ENCODE measurements at places on chromosomes 11 and 22.

DNA sequence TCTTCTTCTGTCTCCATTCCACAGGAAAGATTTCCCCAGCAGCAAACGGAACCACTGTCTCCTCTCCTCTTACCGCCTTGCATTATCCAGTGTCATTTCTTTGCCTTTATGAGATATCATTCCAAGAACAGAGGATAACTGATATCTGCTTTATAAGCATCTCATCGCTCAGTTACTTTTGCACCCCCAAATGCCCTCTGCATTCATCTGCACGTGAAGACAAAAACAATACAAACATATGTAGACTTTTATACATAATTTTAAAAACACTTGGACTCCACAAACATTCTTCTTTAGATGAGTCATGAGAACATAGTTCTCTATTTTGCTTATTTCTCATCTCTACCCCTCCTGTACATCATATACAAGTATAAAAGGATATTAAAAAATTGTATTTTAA lies 512 bp upstream of the OR51T1 start:
- DNase-seq, result no peak

- no peak for DNase-seq
Measured at GRCh38 chr11:129223701-129224149, 31.6 kb upstream of the ARHGAP32 start.

DNA sequence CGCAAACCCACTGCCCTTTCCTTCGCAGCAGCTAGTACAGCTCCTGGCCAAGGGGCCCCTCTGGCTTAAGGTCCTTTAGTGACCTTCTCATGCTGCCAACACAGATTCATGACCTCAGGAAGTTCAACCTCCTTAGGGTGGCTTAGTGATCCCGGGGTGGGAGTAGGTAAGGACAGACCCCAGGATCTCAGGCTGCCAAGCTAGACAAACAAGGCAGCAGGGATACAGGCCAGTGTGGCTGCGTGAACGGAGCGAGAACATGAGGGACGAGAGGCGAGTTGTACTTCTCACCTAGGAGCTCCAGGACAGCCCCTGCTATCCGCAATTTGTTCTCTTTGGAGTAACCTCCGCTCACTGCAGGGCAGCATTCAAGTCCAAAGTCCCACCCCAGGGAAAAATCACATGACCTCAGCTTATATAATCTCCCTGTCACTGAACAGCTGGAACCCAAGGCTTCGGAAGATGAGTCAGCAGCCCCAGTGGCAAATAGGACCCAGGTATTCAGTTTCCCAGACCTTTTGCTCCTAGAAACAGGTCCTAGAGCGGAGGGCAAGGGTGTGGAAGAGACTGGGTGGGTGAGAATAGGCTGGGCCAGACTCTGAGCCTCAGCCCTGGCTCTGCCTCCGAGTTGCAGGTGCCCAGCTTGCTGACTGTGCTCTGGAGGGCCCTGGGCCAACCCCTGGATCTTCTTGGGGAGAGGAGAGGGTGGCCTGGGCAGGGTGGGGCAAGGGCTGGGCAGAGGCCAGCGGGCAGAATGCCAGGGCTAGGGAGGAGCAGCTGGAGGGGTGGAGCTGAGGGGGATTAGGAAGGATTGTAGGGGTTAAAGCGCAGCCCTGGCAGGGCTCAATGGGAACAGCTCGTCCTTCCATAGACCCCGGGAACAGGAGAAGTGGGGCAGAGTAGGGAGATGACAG lies 13.1 kb downstream of the USP2 start:
- DNase-seq, result no peak

DNA sequence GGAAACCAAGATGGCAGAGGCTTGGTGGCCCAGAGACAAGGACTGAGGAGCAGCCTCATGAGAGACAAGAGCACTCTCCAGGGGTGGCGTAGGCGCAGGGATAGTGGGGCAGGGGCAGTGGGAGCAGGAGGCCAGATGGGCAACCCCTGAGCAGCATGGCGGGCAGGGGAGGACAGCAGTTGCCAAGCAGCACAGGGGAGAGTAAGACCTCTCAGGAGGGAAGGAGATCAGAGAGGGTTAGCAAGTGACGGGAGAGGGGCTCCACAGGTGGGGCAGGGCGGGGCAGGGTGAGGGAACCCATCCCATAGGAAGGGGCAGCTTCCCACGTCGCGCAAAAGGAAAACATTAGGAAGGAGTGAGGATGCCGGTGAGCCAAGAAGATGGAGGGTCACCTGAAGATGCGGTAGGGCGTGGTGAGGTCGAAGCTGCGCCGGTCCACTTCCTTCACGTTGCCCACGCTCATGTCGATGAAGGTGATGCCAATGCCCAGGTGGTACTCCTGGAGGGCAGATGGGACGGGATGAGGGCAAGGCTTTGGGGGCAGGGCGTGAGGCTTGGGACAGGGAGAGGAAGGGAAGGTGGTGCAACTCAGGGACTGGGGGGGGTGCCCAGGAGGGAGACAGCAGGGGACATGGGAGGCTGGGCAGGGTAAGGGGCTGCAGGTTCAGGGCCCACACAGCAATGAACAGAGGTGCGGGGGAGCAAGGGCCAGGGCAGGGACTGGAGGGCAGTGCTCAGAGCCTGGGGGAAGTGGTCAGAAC lies 35.4 kb upstream of the PDE2A start:
- DNase-seq, result no peak

- DNase-seq, result no peak
Measured at GRCh38 chr11:130765951-130766649, 150.2 kb downstream of the SNX19 start.

DNA sequence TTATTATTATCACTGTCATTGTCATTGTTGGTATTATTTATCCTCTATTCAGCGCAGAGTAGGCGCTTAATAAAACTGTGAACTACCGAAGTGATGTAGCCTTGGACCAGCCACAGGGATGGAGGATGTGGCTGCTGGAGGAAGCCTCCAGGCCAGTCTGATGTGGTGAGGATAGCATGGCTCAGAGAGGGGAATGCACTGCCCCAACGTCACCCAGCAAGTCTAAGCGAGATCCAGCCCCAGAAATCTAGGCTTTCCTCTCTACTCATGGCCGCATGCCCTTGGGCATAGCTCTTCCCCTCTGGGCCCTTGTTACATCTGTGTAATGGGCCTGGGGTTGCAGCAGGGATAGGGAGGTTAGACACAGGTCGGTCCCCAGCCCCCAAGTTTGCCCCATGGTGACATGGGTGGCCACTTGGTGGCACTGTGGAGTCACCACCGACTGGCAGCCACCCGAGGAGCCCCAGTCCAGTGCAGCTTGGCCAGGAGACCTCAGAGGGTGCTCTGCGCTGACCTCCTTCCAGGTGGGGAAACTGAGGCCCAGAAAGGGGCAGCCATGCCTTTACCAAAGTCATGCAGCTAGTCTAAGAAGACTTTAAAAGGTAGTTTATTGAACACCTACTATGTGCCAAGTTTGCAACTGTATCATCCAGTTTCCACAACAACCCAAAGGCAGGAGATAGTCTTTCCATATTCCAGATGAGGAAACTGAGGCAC lies 395.7 kb downstream of the MN1 start:
- peak; percentile 56 for DNase-seq

DNA sequence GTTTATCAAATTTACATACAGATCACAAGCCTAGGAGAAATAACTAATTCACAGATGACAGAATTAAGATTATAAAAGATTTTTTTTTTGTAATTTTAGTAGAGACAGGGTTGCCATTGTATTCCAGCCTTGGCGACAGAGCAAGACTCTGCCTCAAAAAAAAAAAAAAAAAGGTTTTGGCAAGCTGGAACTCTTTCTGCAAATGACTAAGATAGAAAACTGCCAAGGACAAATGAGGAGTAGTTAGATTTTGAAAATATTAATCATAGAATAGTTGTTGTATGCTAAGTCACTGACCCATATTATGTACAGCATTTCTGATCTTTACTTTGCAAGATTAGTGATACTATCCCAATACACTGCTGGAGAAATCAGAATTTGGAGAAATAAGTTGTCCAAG lies 99.2 kb downstream of the C11orf65 start:
- DNase-seq, result no peak

- DNase-seq, result no peak
Measured at GRCh38 chr22:27097933-27098332, 440.5 kb downstream of the MIAT start.

GRCh38 chr11:27995083-27995482 lies 112.9 kb downstream of the KIF18A start:
- DNase-seq, result no peak

DNA sequence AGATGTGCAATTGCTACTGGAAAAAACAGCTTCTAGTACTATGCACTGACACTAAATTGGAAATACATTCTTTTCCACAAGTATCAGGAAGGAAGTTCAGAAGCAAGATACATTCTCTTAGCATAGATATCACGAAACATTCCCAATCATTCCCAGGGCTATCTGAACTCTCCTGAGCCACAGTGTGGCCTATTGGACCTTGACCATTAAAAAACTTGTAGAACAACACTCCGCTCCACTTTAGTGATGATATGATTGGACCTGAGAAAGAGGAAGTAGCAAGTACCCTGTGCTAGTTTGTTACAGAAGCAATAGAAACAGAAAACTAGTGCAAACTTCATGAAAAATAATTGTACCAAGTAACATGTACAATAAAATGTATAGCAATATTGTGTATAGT lies 11.4 kb upstream of the OR5AK2 start:
- no peak for DNase-seq

DNA sequence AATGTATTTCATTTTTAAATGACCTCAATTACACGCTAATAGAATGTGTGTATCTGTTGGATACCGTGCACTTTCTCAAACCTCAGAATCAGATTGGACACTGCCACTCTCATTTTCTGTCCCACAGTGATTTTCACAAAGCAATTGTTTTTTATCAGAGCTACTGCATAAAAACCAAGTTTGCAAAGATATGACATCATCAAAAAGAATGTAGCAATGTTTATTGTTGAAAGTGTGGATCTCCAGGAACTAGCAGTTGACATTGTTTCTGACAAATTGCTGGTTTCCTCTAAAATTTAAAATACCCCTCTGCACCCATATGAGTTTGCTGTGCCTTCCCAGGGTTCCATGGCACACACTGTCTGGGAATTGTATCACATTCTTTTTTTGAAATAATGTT lies 362.7 kb upstream of the DDI1 start:
- no peak for DNase-seq

DNA sequence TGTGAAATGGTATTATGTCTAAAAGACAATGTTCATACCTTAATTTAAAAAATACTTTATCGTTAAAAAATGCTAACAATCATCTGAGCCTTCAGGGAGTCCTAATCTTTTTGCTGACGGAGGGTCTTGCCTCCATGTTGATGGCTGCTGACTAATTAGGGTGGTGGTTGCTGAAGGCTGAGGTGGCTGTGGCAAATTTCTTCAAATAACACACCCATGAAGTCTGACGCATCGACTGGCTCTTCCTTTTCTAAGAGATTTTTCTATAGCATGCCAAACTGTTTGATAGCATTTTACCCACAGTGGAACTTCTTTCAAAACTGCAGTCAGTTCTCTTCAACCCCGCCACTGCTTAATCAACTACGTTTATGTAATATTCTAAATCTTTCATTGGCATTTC lies 33.6 kb downstream of the TCF20 start:
- no peak for DNase-seq

DNA sequence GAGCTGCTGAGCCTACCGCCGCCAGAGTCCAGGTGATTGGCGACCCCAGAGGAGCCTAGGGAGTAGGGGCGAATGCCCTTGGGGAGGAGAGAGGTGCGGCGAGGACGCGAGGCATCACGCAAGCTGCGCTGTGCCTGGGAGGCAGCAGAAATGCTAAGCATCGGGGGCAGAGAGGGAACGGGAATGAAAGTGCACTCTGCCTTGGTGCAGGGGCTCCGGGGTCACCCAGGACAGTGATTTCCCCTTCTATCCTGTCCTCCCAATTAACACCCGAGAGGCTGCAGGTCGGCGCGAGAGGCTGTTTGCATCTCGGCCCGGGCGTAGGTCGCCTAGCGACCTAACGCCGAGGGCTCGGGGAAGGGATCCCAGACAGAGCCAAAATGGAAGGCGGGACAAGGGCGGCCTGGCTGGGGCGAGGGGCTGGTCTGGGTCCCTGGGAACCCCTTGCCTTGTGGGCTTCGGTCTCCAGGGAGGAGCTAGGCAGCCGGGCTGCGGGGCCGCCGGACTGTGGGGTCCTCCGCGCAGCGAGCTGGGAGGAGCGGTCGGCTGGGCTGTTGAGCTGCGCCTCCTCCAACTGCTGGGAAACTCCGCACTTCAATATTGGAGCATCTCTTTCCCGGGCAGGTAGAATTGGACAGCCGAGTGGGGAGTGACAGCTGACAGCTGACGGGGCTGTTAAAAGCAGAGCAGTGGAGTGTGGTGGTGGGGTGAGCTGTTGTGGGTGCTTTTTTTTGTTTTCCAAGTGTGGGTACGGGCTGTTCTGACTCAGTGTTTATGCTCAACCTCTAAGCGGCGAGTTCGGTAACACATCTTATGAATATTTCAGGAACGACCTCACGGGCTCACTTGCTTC lies 657 bp downstream of the ELMOD1 start:
- no peak for DNase-seq

DNA sequence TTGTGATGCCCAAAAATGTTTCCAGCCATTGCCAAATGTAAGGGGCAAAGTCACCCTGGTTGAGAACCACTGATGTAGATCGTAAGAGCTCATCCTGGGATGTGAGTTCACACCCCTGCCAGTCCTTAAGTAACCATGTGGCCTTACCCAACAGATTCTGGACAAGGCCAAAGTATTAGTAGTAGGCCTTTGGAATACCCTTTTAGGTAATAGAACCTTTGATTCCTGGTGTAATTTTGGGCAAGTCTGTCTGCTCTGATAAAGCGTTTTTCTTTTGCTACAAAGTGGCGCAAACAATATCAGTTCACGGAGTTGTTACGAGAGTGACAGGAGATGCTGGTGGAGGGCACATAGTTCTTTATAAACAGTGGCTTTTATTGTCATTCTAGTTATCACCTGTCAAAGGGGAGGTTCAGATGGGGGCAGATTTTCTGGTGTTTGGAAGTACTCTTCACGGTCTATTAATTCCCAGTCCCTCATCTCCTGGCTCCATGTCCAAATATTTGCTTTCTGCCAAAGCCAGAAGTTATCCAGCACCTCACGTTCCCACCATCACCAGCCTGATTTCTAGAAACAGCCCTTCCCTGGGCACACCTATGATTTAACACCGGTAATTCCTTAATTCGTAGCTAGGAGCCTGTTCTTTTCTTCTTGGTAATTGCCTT lies 73.8 kb upstream of the CRYBB3 start:
- DNase-seq, result no peak

DNA sequence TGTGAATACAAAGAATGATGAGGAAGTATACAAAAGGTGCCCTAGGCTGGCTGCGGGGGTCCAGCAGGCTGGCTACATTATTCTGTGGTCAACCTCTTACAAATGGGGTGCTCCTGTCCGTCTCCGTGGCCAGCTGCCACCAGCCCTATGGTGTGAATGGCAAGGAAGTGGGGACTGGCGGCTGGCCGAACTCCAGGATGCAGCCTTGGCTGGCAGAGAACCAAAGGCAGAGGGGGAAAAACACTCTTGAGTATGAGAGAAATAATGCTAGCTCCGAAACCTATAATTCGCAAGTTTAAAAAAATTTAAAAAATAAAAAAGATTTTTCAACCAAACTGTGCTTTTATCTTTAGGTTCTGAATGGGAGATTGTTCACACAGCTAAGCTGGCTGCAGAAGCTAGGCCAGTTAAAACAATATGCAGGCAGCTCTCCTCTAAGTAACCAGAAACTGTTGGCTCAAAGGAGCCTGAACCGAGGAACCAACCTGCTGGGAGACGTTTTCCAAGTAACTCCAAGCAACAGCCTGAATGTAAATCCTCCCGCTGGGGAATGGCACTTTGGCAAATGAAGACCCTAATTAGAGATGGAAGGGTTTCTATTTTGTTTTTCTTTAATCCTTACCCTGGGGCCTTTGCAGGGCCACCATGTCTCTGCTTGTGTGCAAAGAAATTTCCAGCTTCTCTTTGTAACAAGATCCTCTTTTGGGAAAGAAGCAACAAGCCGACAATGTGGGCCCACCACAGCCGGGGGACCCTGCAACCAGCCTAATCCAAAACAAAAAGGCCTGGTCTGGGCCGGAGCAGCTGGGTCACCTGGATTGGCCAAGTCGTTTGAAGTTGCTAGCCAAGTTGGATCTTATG lies 50.2 kb downstream of the C22orf31 start:
- no peak for DNase-seq

Data from GDM1 (cell line).